ENCODE measurements at places on chromosomes 5 and 9.
A peak's percentile ranks its signal among the peaks of the same experiment; 100 is the strongest.

GRCh38 chr5:161064781-161065180, 212.8 kb upstream of the ATP10B start:
- no peak for DNase-seq

GRCh38 chr5:63164838-63165535, 586.4 kb downstream of the LRRC70 start:
- no peak for DNase-seq

DNA sequence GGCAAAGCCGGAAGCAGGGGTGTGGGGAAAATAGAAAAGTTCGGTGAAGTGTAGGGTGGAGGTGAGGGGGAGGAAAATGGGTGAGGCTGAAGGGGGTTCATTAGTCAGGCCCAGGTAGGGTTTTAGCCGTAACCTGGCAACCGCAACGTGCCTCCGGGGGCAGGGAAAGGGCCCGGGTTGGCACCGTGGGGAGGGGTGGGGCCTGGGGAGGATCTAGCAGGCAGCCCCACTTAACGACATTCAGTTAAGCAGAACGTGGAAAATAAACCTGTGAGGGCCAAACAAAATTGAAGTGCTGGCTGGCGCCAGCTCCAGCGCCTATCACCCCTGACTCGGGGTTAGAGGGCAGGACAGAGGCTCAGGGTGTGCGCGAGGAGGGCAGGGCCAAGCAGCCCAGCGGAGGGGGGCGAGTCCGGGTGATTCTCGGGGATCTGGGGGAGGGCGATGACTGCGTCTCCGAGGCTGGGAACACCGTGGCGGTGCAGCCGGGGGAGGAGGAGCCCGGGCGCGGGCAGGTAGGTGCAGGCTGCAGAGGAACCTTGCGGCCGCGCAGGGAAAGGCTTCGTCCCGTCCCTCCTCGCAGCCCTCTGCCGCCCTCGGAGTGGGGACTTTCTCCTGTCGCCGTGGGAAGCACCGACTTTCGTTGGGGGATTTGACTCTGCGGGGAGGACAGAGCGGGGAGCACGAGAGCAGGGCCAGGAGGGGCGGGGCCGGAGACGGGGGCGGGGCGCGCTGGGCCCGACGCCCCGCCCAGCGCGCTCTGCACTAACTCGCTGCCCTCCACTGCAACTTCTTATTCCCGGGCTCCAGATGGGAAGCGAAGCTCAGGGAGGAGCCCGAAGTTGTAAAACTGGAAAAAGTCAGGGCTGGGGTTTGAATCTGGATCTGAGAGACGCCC, 5.1 kb downstream of the RGS14 start:
- DNase-seq = peak; percentile 79

- DNase-seq = no peak
Observed at GRCh38 chr5:150107909-150108447, 21.6 kb upstream of the CSF1R start.

DNA sequence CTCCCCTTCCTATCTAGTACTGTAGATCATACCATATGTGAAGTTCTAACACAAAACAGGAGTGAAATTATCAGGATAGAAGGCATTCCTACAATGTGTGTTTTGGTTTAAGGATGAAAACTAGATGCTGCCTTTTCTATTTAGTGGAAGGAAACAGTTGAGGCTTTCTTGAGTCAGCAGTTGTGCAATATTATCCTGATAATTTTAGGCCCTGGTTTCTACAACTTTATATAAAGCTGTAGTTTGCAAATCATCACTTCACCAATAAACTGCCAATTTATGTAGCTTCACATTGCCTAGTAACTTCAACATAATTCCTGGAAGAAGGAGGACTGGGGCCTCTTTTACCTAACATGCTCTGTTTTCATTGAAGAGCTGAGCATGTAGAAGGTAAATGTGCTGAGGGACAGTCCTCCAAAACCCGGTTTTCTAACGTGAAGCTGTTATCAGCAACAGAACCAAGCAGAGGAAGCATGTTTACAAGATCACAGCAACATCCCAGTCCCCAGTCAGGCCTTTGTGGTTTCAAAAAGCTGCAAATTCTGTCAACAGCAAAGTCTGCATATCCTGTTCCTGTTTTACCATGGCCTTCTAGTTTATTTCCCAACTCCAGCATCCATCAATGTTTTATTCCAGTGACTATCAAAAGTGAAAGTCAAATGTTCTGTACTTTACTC, 513.4 kb upstream of the MEF2C start:
- DNase-seq = no peak

DNA sequence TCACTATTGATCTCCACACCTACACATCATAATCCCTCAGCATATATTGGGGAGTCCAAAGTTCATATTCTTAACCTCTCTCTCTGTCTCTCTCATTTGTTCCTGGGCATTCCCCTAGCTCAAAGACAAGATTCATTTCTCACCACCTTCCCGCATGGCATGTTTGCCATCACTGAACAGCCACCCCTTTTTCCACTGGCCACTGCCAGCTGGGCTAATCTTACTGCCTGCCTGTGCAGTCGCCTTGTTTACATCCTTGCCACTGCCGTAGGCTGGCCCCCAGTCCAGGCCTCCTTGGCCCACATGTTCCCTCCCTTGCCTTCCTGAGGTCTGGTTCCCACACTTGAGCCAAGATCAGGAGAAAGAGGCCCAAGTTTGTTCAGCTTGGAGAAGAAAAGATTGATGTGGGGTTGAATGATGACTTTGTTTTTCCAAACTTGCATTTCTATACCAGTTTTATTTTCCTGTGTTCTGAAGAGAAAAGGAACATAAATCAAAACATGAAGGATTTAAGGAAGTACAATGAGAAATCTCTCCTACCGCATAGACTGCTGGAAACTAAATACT, 80.2 kb downstream of the PLAC8L1 start:
- no peak for DNase-seq

- no peak for DNase-seq
Observed at GRCh38 chr5:153896701-153897100, 142.0 kb downstream of the FAM114A2 start.

DNA sequence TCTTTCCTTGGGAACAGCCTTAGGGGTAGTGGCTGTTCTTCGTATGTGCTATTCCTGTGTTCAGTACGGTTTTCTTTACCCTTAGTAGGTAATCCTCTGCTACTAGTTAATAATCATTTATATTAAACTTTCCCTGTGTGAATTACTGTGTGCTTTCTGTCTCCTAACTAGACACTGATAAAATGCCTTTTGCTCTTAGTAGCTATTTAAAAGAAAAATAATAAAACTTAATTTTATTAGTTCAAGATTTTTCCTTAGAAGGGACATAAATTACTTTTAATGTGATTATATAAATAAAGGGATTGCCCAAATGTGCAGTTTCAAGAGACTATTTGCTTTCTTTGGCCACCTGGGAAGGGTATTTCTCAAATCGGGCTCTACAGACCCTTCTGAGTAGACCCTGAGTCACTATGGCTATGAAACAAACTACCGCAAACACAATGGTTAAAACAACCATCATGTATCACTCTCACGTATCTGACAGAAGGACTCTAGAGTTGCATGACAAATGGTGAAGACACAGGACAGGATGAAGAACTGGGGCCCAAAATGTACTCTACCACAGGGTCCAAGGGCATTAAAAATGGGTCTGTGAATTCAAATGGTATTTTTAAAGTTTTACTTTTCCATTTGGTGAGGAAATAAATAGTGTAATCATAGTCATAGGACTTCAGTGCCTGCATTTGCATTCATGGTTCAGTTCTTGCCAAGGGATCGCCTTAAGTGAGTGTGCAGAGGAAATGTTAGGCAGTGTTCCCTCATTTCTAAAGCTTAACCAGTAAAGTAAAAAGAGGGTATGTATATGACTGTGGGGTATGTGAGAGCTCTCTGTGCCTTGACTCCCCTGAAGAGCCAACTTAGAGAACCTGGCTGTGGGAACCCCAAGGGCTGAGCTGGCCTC, 97.0 kb downstream of the TSSK1B start:
- no peak for DNase-seq

- no peak for DNase-seq
Observed at GRCh38 chr5:19630876-19631275, 357.1 kb downstream of the CDH18 start.

- DNase-seq = no peak
Observed at GRCh38 chr9:106992186-106992585, 129.2 kb downstream of the ZNF462 start.

DNA sequence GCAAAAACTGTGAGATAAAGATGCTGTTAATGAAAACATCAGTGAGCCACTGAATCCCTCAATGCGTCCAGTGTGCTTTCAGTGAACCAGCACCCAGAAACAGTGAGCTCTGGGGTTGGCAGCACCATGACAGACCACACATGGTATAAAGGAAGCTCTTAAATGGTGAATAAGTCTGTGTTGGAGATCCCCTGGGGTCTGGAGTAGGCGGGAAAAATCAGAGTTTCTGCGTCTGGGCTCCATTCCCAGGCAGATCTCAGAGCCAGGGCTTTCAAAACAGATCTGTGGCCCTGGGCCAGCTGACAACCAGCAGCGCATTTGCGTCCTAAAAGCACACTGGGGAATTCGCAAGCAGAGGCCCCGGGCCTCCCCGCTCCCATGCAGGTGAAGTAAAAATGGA, 233.5 kb downstream of the FRMD3 start:
- DNase-seq = no peak

GRCh38 chr9:115142517-115143270, 24.7 kb upstream of the TNC start:
- DNase-seq = no peak

- DNase-seq = no peak
Observed at GRCh38 chr5:107153283-107153682, 517.5 kb downstream of the EFNA5 start.

GRCh38 chr9:7192266-7192665, 434.5 kb downstream of the KDM4C start:
- no peak for DNase-seq

- no peak for DNase-seq
Observed at GRCh38 chr9:99199938-99200539, 21.7 kb downstream of the ALG2 start.

DNA sequence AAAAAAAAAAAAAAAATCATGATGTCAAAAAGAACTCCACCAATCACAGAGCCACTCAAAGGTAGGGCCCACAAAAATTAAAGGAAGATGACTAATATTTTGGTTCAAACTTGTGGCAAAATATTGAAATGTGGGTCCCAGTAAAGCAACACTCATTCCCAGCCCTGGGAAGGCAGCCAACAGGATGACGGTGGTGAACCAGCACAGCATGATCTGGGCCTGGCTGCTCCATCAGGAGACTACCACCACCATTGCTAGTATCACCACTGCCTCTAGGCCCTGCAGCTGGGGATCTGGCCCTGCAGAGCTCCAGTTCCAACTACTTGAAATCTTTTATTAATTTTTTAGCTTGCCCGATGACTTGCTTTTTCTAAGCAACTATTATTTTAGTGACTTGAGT, 206.8 kb upstream of the ITGA1 start:
- no peak for DNase-seq

- no peak for DNase-seq
Observed at GRCh38 chr5:68279984-68280383, 64.4 kb downstream of the PIK3R1 start.

DNA sequence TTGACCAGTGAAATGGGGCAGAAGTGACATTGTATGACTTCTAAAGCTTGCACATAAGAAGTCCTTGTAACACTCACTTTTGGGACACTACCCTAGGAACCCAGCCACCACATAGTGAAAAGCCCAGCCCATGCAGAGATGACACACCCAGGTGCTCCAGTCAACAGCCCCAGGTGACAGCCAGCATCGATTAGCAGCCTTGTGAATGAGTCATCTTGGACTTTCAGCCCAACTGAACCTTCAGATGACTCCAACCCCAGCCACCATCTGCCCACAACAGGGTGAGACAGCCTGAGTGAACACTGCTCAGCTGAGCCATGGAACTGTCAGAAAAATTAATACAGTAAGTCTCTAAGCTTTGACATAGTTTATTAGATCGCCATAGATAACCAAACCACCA, 458.6 kb downstream of the ZSWIM6 start:
- DNase-seq = no peak

Data from hematopoietic multipotent progenitor cell treated with erythropoietin and hydrocortisone succinate and interleukin-3 and kit ligand, for 17 days (in vitro differentiated cells).